ENCODE measurements at places on chromosomes 2 and 18.

DNA sequence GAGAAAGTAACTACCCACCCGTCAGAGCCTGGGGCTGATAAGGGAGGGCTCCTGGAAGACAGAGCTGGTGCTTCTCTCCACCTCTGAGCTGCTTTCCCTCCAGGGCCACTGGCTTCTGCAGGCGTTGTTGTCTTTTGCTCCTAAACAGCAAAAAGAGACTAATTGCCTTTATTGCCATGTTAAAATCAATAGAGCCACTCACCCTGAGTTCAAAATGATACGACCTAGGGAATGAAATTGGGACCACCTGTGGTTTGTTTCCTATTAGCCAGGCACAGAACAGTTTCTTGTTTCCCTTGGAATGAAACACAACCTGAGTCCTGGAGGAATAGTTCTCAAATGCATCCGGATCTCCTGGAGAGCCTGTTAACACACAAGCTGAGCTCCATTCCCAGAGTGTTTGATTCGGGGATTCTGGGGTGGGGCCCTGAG lies 45.8 kb downstream of the TCF7L1 start:
- DNase-seq, result no peak

- DNase-seq, result no peak
Measured at GRCh38 chr18:29547626-29548025, 1370.7 kb upstream of the CDH2 start.

DNA sequence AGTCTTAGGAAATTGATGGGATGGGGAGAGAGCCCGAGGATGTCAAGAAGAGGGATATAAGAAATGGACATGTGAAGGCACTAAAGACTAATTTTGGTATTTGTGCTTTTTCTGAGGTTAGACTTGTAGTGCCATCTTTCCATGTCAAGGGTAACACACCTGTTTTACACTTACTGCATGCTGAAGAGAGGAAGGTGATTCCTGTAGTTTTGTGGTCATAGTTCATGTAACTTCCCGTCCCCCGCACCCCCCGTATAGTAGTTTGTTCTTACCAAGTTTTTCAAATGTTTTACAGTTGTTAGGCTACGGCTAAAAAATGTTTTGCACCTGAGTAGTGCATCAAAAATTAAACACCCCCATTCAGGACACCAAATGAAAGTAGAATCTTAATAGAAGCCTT lies 73.8 kb downstream of the CLIP4 start:
- no peak for DNase-seq

- DNase-seq, result no peak
Measured at GRCh38 chr2:101305035-101305434, 3.5 kb downstream of the RNF149 start.

DNA sequence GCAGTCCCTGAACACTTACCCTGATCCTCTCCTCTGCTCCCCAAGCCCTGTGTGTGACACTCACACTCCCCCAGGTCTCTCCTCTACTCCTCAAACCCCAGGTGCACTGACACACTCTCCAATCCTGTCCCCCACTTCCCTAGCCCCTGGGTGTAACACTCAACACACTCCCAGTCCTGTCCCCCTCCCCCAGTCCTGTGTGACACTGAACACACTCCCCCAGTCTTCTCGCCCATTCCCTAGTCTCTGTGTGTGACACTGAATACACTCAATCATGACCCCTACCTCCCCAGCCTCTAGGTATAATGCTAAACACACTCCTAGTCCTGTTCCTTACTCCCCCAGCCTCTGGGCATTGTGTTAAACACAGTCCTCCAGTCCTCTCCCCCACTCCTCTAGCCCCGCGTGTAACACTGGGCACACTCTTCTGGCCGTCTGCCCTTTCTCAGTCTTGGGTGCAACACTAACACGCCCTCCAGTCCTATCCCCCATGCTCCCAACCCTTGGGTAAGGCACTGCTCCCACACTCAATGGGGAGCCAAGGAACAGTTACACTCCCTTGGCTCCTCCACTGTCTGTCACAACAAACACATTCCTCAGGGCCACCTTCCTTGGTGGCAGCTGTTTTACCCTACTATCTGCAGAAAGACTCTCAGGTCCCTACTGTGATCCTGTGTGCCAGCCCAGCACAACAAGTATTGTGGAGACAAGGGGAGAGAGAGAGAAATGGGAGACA lies 82.5 kb upstream of the PKDCC start:
- DNase-seq, result no peak

GRCh38 chr2:111676291-111676822 lies 207.6 kb downstream of the ANAPC1 start:
- DNase-seq, result no peak

DNA sequence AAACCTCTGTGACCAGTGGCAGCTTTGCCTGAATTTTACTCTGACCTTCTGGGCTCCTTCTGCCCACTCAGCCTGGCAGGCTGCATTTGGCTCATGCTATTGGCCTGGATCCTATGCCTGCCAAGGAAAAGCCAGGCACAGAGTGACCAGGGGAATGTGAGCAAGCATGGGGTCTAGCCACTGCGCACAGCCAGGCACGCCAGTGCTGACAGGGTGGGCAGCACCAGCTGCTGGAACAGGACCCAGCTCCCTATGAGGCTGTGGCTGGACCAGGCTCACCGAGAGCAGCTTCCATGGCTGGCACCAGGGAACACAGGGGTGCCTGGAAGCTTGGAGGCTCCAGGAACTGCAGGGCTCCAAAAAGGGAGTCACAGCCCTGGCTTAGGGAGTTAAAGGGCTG lies 311.5 kb upstream of the SYT4 start:
- DNase-seq, result no peak

DNA sequence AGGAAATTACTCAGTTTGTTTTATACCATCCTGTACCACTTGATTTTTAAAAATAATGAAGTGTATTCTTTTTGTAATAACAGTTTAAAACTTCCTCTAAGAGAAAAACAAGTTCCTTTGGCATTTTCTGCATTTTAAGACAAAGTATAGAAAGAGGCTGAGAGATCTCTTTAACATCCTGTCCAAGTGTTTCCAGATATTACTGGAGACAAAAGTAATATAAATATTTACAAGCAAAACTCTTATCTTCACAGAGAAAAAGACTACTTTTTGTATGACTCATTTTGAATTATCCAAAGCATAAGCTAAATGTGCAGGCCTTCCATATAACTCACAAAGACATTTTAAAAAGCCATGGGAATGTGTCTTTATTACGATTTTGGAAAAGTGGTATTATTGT lies 221.1 kb downstream of the RDH14 start:
- DNase-seq, result no peak
